ENCODE measurements at places on chromosomes 2 and 18.
A peak's percentile ranks its signal among the peaks of the same experiment; 100 is the strongest.

DNA sequence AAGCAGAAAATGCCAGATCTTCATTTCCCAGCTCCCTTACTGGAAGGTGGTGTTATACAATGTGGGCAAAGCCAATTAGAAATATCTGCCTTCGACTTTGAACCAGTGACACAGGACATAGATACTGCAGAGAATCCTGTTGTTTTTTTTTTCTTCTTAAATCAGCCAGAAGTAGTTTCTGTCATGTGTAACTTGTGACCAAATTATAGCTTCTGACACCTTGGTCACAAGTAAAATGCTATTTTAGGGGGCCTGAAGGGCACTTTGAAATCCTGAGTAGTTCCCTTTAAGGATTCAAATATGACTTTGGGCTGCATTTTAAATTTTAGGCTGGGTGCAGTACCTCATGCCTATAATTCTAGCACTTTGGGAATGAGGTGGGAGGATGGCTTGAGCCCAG, 89.0 kb upstream of the TLK1 start:
- DNase-seq: no peak

DNA sequence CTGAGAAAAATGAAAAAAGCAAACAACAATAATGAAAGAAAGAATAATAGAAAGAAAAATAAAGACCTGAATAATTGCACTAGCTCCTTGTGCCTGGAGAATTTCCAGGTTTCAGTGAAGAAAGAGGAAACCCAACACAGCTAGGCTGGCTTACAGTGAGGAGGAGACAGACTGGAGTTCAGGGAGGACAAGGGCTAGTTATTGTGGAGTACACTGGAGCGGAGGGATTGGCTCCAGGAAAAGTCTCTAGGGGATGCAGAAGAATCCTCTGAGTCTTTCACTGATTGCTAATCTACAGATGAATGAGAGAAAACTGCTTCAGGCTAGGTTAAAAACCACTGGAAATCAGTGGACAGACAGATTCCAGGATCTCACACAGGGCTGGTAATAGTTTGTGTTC, 163.6 kb upstream of the RBMS1 start:
- no peak for DNase-seq

DNA sequence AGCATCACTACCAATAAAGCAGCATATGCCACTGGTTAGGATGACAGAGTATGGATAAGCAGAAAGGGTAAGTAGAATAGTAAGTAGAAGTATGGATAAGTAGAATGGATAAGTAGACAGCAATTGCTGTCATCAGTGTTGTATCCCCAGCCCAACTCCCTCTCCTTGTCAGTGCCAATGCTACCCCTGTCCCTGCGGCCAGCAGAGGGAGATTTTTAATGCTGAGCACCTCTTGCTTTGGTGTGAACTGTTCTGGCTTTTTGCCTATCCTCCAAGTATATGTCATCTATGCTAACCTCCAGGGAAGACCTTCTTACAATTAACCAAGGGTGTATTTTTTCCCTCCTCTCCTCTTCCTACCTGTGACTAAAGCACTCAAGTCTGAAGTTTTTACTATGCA, 136.7 kb upstream of the SPHKAP start:
- no peak for DNase-seq

DNA sequence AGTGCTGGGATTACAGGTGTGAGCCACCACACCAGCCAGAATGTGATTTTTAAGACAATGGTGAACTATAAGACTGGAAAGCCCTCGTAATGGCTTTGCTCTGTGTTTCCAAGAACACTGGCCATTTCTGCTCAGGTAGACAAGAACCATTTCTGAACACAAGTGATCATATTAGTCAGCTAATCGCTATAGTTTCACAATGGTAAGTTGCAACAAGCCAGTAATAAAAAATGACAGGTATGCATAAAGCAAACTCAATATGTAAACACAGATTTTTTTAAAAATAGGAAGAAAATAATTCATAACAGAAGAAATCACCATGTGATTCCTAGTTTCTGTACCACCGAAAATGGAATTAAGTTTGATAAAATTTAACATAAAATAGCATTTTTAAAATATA, 166.5 kb downstream of the THADA start:
- no peak for DNase-seq

- DNase-seq: no peak
Observed at GRCh38 chr18:7741640-7742039, 174.5 kb downstream of the PTPRM start.

DNA sequence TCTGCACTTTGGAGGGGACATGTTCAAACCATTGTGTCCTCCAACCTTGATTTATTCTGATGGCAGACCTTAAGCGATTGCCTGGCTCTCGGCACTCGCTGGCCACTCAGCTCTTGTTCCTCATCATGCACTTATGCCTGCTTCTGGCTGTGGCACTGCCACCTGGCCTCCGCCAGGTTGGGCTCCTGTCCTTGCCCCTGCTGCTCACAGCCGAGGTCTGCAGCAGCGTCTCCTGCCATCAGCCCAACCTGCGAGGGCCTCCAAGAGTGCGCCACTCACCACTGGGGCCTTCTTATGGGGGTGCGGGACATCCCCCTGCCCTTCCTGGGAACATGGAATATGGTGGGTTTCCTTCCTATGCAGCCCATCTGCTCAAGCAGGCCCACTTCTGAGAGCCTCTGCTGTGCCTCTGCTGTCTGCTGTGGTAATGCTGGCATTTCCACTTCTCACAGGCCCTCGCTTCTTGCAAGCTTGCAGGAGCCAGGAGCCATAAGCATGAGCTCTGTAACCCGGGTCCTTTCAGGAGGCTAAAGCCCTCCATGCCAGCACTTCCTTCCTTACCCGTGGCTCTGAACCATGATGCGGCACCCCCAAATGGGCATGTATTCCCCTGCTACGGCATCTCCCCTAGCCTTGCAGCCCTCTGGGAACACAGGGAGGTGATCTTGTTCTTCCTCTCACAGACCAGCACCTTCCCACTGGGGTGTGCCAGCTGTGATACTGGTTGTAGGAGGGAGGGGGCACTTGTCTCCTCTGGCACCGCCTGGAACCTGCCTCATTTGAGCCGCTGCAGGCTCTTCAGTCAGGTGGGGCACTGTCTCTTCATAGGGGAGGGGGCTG, 58.6 kb upstream of the HS6ST1 start:
- DNase-seq: no peak

DNA sequence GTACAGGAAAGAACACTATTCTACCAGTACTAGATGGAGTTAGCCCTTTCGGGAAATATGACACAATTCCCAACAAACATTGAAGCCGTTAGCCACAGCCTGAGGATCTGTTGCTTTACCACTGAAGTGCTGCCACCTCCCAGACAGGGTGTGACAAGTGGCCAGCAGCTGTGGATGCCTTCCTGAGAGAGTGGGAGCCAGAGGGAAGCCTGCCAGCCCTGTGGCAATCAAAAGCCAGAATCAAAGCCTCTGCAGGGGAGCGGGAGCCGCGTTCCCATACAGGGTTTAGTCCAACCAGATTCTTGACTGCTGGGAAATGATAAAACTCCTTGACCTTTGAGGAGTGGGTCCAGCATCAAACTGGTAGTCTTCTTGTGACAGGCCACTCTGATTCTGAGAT, 38.0 kb downstream of the SLC4A1AP start:
- no peak for DNase-seq

DNA sequence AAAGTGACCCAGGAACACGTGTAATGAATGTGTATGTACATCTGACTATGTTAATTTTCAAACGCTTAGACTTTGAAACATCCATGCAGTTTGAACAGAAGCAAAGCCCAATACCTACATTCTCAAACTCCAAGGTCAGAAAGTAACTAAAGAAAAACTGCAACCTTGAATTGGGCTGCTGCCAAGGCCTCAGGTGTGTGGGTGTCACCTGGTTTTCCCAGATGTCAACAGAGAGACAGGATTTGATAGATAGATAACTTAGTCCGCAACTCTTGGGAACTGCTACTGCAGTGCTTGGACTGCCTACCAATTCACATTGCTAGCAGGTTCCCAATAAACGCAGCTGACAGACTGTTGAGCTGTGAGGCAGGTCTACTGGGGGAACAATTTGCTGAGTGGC, 78.7 kb upstream of the PAPOLG start:
- DNase-seq: no peak

- no peak for DNase-seq
Observed at GRCh38 chr2:88831071-88831791, 139.8 kb downstream of the RPIA start.

DNA sequence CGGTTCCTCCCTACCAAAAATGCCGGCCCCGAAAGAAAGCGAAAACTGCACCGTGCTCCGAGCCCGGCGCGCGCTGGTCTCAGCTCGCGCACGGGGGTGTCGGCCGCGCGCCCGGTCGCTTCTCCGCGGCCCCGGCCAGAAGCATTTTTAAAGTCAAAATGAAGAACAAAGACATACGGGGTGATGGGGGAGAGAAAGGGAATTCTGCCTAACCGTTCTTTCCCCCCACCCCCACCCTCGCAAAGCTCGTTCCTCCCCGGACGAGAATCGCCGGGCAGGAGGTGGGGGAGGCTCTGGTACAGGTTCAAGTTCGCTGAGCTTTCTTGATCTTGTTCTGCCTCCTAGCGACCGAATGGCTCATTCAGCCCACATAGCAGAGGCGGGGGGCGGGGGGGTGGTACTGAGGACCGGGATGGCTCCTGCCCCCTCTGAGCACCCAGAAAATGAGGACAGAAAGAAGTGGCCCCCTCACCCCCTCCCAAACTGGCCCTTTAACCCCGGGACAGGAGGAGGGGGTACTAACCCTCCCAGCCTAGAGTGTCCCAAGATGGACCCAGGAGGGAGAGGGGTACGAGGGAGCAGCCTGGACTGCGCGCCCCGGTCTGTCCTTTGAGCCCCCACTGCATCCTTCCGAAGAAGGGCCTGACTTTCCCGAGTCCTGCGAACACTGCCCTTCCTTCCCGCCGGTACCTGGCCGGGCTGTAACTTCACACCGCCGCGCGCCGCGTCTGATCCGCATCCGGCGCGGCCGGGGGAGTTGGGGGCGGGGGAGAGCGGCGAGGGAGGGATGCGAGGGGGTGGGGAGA, 3.1 kb downstream of the BCL11A start:
- DNase-seq: peak; percentile 64

DNA sequence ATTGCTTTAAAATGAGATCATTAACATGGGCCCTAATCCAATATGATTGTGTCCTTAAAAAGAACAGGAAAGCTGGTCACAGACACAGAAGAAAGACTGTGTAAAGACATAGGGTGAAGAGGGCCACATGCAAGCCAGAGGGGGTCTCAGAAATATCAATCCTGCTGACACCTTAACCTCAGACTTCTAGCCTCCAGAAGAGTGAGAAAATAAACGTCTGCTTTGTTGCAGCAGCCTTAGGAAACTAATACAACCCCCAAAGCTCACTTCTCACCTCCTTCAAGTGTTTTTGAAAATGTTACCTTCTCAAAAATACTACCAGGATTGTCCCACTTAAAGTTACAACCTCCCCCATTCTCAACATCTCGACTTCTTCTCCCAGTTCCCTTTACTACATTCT, 39.8 kb upstream of the SESTD1 start:
- no peak for DNase-seq

DNA sequence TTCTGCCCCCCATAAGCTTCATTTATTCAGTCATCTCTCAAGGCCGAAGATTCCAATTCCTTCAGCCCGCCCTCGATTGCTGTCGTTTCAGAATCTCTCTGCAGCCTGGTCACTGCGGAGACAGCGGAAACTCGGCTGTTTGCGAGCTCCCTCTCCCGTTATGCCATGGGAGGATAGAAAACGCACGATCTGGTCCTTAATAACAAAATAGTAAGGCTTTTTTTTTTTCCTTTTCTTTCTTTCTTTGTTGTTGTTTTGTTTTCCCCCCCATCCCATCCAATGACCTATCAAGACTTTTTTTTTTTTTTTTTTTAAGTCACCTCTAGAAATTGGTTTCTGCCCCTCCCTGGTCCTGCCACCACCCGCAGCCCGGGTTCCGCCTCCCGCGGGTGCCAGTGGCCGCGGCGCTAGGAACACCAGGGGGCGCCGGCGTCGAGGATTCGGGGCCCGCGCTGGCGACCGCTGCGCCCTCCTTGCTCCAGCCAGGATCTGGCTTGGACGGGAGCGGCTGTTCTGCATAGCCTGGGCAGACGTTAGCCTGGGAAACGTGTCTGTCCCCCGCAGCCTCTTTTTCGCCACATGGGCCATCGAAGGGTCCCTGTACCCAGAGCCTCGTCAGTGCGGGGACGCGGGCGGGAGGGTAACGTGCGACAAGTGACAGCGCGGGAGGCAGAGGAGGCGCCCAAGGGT, 10.1 kb downstream of the CPLX4 start:
- peak; percentile 83 for DNase-seq

DNA sequence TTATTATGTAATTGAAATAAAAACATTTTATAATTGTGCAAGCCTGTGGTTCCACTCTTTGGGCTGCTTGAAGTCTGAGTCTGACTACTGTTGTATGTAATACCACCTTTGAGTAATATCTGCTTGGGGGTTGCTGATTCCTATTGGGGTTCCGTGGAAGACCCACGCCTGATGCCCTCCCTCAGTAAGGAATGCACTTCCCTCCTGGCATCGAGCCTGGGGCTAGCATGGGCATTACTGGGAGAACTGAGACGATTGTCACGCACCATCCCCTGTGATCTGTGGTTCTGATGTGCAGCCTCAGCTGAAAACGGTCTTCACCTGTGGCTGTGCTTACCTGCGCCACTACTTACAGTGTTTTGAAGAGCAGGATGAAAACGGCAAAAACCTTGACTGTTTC, 32.7 kb upstream of the RBM44 start:
- no peak for DNase-seq

DNA sequence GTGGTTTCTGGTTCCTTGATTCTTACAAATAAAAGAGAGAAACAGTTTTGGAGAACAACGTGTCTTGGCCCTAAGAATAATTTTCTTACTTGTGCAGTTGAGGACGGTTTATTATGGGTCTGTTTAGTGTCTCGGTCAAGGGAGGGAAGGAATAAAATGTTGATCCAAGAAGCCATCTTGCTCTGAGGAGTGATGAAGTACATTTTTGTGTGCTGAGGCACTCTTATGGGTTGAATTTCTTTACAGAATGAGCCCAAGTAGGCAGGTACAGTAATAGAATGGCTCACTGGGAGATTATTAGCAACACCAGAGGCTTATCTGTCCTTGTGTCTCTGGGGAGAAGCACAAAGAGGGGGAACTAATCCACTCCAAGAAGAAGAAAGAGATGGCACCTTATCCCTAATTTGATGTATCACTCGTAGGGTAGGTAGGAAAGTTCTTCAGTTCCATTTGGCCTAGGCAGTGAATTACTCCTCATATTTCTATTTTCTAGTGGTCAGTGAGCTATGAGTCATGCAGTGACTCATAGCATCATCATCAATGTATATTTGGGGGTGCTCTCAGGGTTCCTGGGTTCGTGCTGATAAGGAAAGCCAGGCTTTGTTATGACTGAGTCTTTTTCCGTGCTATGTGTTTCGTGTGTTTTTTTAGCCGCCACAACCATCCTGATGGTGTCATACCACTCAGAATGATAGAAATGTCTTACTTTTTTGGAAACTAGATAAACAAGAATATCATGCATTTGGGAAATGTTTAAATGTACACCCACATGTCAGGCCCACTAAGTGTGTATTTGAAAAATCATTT, 250.1 kb upstream of the CTAGE1 start:
- no peak for DNase-seq

All from stimulated activated CD8-positive, alpha-beta memory T cell treated with anti-CD3 and anti-CD28 coated beads, Interleukin-4, amount 100 ng/mL, for 48 hours (primary cell).